Small intestine (tissue), 16 donors: ENCODE measurements at places on chromosomes 2 and 18. TPM values are rescaled to one million over a fixed set of nuclear protein-coding genes. Genes with fewer than 3 reads are reported as not detected.

DNA sequence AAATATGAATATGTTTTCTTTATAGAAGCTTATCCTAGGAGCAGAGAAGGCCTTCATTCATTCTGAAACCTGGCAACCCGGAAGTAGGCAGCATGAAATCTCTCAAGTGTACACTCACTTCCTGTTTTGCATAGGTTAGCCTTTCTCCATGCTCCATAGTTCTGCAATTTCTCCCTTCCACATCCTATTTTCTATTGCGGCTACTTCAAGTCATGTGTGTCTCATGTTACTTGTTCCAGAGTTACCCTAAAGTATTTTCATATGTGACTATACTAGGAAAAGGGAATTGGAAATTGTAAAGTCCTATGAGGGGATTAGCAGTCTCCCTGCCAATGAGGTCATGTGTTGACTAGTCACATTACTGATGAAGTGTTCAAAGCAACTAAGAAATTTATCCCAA is 320.6 kb downstream of the NCKAP5 start:
- DNase-seq = no peak
- H3K36me3 ChIP-seq = no peaks in the 10 kb centered on the region
- no peaks in the 10 kb centered on the region for H3K4me1 ChIP-seq
- no peak overlapping the region for H3K27ac ChIP-seq

Gene EGR4
- polyA plus RNA-seq = not detected

Gene ALPP
- polyA plus RNA-seq = not detected

DNA sequence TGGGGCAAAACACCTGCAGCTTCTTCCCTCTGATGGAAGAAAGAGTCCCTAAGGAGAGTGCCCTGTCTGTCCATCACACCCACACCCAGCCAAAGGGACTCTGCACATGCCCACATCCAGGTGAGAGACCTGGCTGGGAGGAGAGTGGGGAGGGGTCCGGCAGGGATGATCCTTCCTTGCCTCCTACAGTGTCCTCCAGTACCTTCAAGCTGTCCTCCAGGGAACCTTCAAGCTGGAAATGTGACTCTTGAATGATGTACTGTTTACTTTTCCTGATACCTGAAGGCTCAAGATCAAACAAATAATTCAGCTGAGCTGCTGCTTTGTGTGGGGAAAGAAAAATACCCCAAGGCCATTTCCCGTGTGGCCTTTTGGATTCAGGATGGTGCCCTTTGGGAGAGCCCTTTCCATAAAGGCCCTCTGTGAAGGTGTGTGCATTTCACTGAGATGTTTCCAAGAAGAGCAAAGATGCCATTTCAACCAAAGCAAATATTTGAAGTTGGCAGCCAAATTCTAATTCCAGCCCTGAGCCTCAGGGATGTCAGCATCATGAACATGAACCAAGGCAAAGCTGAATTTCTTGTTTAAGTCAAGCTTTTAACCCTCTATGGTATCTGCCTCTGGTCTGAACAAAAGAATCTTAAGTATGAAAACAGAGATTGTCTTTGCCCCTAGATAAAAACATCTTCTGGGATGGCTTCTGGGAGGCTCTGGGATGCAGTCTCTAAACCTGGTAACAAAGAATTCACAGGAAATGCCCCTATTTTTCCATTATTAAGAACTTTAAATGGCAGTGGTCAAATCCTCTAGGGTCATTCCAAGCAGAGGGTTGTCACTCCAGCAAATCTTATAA is 11.1 kb downstream of the EVA1A start:
- H3K27me3 ChIP-seq = no peaks in the 10 kb centered on the region
- H3K4me3 ChIP-seq = no peak overlapping the region
- DNase-seq = no peak
- H3K36me3 ChIP-seq = peaks cover 3% of the 10 kb centered on the region

Gene OR6B2
- polyA plus RNA-seq = not detected

DNA sequence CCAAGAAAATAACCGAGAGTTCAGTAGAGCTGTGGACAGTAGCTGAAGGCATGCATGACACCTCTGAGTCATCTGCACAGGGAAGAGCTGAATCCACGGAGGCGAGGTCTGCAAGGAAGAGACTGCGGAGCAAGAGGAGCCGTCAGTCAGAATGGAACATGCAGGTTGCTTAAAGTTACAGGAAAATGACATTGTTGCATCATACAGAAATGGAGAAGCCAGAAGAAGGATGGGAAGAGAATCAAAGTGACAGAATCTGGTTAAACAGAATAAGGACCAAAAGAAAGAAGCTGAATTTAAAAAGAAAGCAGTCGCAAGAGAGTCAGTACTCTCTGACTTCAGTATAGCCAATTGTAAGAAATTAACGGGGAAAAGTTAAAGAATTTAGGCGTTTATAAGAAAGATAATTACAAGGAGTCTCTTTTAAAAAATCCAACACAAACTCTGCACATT is 533.8 kb downstream of the ADCYAP1 start:
- no peak overlapping the region for H3K27ac ChIP-seq
- no peaks in the 10 kb centered on the region for H3K36me3 ChIP-seq
- H3K27me3 ChIP-seq = no peaks in the 10 kb centered on the region
- no peaks in the 10 kb centered on the region for H3K4me1 ChIP-seq

DNA sequence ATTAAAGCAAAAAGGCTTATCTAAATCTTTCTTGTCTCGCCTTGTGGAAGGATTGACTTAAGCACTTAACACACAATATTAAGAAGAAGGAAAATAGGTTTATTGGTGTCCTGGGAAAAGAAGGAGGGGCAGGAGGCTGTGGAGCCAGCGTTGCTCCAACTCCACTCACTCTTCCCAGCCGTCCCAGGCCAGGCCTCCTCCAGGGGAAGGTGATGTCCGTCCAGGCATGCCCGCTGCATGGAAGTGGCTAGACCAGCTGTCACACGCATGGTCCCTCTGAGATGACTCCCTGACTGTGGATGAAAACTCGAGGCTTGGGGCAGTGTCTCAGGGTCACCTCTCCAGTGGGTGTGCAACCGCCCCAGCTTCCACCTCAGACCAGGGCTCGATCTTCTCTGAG is 281.1 kb downstream of the GALR1 start:
- H3K27me3 ChIP-seq = no peaks in the 10 kb centered on the region
- no peaks in the 10 kb centered on the region for H3K4me1 ChIP-seq
- DNase-seq = no peak
- H3K4me3 ChIP-seq = no peak overlapping the region
- H3K27ac ChIP-seq = no peak overlapping the region

- H3K4me1 ChIP-seq = no peaks in the 10 kb centered on the region
- no peaks in the 10 kb centered on the region for H3K36me3 ChIP-seq
- H3K27me3 ChIP-seq = no peaks in the 10 kb centered on the region
- H3K27ac ChIP-seq = no peak overlapping the region
- no peak overlapping the region for H3K4me3 ChIP-seq
Observed at GRCh38 chr18:34321066-34321465, 96.4 kb upstream of the NOL4 start.

DNA sequence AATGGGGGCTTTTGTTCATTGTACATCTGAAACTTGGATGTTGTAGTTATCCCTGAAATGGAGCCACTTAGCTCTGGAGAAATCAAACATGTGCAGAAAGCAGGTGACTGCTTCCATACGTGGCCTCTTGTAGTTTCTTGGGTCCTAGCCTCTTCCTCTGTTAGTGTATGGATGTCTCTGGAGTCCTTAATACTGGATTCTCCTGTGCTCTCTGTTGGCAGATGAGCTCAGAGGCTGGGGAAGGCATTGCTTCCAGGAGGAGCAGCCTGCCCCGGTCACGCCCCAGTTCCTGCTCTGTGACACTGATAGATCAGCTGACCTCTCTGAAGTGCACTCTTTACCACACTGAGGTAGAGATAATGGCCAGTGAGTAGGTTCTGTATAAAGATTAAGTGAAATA is 176.2 kb downstream of the LDLRAD4 start:
- H3K4me1 ChIP-seq = no peaks in the 10 kb centered on the region
- H3K4me3 ChIP-seq = no peak overlapping the region
- peak; percentile 81 for DNase-seq
- no peak overlapping the region for H3K27ac ChIP-seq
- peaks cover 3% of the 10 kb centered on the region for H3K36me3 ChIP-seq

DNA sequence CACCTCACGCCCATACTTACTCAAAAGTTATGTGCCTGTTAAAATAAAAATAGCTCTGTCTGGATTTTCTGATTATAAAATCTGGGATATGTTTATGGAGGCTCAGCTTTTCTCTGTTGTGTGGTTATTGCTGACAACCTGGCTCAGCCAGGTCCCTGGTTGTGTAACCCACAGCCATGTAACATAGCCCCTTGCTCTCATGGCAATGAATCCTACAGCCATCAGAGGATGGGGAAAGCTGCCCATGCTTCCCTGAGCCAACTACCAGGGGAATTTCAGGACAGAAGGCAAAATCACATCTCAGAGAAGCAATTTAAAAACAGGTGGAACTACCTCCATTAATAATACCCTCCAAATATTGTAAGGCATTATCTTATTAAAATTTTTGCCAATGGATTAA is 29.7 kb downstream of the ST8SIA5 start:
- H3K4me3 ChIP-seq = no peak overlapping the region
- no peak for DNase-seq
- no peaks in the 10 kb centered on the region for H3K36me3 ChIP-seq
- no peak overlapping the region for H3K27ac ChIP-seq
- no peaks in the 10 kb centered on the region for H3K4me1 ChIP-seq

Gene OSBPL6
- 1.4 TPM for polyA plus RNA-seq

DNA sequence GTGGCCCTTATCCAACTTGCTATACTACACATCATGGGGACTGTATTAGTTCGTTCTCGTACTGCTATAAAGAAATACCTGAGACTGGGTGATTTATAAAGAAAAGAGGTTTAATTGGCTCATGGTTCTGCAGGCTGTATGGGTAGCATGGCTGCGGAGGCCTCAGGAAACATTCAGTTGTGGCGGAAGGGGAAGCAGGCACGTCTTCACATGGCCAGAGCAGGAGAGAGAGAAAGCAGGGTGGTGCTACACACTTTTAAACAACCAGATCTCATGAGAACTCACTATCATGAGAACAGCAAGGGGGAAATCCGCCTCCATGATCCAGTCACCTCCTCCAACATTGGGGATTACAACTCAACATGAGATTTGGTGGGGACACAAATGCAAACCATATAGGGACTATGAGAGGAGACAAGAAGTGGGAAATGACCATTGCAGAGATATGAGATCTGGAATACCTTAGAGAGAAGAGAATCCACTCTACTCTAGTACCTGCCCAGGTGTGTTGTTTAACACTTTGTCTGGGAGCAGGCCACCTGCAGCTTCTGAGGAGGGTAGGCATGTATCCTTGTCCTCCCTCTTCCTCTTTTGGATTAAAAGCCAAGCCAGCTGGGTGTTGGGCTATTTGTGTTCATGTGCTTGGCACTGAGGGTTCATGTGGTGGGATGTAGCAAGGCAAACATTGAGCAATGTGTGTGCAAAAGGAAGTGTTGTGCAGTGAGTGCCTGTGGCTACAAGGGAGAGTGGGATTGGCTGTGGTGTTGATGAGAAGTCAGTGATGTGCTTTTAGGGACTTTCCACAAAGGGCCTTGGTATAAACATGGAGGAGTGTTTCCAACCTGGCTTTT is 22.8 kb downstream of the TTLL4 start:
- H3K4me3 ChIP-seq = no peak overlapping the region
- no peaks in the 10 kb centered on the region for H3K27me3 ChIP-seq
- peaks cover 19% of the 10 kb centered on the region for H3K36me3 ChIP-seq
- H3K27ac ChIP-seq = no peak overlapping the region
- H3K4me1 ChIP-seq = peaks cover 3% of the 10 kb centered on the region

DNA sequence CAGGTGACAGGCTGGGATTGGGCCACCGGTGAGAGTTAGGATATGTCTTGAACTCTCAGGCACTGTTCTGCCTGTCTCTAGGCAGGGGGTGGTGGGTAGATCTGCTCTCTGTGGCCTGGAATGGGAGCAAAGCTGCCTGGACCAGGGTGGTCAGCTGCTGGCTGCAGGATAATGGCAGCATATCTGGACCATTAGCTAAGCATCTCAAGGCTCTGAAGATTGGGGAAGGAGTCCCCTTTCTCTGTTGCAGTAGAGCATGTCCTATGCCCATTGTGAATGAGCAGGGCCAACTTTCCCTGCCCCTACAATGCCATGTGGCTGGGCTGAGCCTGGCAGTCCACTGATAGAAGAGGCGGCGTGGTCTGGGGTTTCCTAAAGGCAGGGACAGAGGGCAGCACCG is 34.6 kb downstream of the LOXHD1 start:
- H3K27me3 ChIP-seq = no peaks in the 10 kb centered on the region
- H3K36me3 ChIP-seq = no peaks in the 10 kb centered on the region
- no peak overlapping the region for H3K4me3 ChIP-seq
- H3K27ac ChIP-seq = no peak overlapping the region
- no peaks in the 10 kb centered on the region for H3K4me1 ChIP-seq

- H3K4me1 ChIP-seq = no peaks in the 10 kb centered on the region
- H3K36me3 ChIP-seq = no peaks in the 10 kb centered on the region
- peaks cover 3% of the 10 kb centered on the region for H3K27me3 ChIP-seq
- DNase-seq = no peak
- no peak overlapping the region for H3K4me3 ChIP-seq
Observed at GRCh38 chr2:45307147-45307546, 297.9 kb upstream of the SIX2 start.

Gene FTCDNL1
- polyA plus RNA-seq = 0.89 TPM

Gene CNGA3
- 0.30 TPM for polyA plus RNA-seq

Gene MALL
- polyA plus RNA-seq = 192 TPM

- H3K36me3 ChIP-seq = no peaks in the 10 kb centered on the region
- H3K4me3 ChIP-seq = no peak overlapping the region
- DNase-seq = no peak
- H3K27ac ChIP-seq = peak overlapping the region; percentile 1
Observed at GRCh38 chr18:3219241-3219630, 532 bp downstream of the MYOM1 start.

- no peak for DNase-seq
- no peaks in the 10 kb centered on the region for H3K27me3 ChIP-seq
- peaks cover 3% of the 10 kb centered on the region for H3K4me1 ChIP-seq
- H3K4me3 ChIP-seq = no peak overlapping the region
Observed at GRCh38 chr2:132620115-132620514, 49.9 kb downstream of the LYPD1 start.

Gene L3MBTL4
- polyA plus RNA-seq = 4.3 TPM

- DNase-seq = no peak
- H3K4me1 ChIP-seq = no peaks in the 10 kb centered on the region
- no peaks in the 10 kb centered on the region for H3K27me3 ChIP-seq
- H3K4me3 ChIP-seq = no peak overlapping the region
Observed at GRCh38 chr2:197348721-197349360, 38.3 kb upstream of the ANKRD44 start.

GRCh38 chr2:79292958-79293315 is 133.4 kb upstream of the REG3A start:
- H3K36me3 ChIP-seq = no peaks in the 10 kb centered on the region
- H3K27ac ChIP-seq = no peak overlapping the region

DNA sequence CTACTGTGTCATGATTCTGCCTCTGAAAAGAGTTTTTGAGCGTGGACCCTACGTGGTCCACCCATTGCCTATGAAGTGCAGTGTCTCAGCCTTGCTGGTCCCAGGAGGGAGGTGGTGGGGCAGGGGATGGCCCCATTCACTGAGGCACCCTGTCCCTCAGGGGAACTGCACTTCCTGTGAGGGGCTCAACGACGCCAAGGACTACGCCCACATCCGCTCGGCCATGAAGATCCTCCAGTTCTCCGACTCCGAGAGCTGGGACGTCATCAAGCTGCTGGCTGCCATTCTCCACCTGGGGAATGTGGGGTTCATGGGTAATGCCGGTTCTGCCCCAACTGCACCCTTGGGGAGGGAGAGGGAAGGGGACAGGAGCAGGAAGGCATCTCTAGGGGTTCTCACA is 42.5 kb downstream of the MYO7B start:
- no peaks in the 10 kb centered on the region for H3K27me3 ChIP-seq
- H3K4me1 ChIP-seq = no peaks in the 10 kb centered on the region
- H3K36me3 ChIP-seq = peaks cover 21% of the 10 kb centered on the region
- DNase-seq = no peak
- no peak overlapping the region for H3K4me3 ChIP-seq
